ENCODE measurements at places on chromosomes 3 and 15. TPM values are rescaled to one million over a fixed set of nuclear protein-coding genes. Genes with fewer than 3 reads are reported as not detected.

Gene GOLGA6A
- total RNA-seq: not detected

Gene MEX3B
- 2.7 TPM for total RNA-seq

GRCh38 chr3:161851941-161852566, 355.4 kb downstream of the OTOL1 start:
- peak; percentile 77 for DNase-seq

- no peak for DNase-seq
Measured at GRCh38 chr3:70813311-70813710, 500.9 kb upstream of the MDFIC2 start.

DNA sequence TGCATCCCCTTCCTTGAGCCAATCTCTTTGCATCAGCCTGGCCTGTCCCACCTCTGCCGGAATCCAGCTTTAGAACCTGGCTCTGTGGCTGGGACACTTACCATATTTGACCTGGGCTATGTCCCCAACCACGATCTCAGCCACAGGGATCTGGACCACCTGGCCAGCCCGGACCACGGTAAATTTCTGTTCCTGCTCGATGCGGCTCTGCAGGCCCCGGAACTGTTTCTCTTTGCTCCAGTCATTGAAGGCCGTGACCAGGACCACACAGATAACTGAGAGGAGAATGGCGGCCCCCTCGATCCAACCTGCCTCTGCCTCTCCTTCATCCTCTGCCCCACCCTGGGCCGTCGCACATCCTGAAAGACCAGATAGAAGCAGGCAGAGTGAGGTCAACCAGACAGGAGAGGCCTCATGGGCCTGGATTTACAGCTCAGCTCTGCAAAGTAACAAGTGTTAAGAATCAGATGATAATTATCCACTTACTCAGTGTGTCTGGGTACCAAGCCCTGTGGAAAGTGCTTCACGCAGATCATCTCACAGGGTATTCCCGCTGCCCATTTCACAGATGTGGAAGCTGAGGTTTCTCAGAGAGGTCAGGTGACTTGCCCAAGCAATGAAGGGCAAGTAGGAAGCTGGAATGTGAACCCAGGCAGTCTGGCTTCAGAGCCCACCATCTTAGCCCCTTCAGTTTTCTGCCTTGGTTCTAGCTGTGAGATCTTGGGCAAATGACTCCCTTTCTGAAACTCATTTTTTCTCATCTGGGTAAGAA, 81.3 kb upstream of the SEC13 start:
- no peak for DNase-seq

Gene CFAP92
- 0.28 TPM for total RNA-seq

GRCh38 chr3:25306705-25307104, 121.4 kb upstream of the RARB start:
- no peak for DNase-seq

- no peak for DNase-seq
Measured at GRCh38 chr15:37059086-37059485, 41.3 kb downstream of the MEIS2 start.

- DNase-seq: no peak
Measured at GRCh38 chr3:128094295-128095151, 29.1 kb downstream of the RUVBL1 start.

- no peak for DNase-seq
Measured at GRCh38 chr3:172323894-172324610, 124.2 kb downstream of the GHSR start.

- DNase-seq: no peak
Measured at GRCh38 chr3:23239211-23240068, 36.3 kb downstream of the UBE2E2 start.

DNA sequence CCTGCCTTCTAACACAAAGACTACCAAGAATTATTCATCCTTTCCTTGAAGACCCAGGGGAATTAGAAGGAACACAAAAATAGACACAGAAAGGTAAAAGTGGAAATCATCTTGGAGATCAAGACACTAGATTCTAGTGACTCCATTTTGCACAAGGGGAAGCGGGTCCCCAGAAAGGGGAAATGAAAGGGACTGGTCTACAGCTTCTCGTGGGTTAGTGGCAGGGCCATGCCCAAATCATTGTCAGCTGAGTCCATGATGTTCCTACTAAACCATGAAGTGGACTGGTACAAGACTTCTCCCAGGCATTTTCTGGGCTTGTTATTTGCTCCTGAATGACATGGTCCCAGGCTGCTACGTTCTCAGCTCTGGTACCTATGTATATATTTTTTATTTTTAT, 230.7 kb upstream of the TPRG1 start:
- no peak for DNase-seq

DNA sequence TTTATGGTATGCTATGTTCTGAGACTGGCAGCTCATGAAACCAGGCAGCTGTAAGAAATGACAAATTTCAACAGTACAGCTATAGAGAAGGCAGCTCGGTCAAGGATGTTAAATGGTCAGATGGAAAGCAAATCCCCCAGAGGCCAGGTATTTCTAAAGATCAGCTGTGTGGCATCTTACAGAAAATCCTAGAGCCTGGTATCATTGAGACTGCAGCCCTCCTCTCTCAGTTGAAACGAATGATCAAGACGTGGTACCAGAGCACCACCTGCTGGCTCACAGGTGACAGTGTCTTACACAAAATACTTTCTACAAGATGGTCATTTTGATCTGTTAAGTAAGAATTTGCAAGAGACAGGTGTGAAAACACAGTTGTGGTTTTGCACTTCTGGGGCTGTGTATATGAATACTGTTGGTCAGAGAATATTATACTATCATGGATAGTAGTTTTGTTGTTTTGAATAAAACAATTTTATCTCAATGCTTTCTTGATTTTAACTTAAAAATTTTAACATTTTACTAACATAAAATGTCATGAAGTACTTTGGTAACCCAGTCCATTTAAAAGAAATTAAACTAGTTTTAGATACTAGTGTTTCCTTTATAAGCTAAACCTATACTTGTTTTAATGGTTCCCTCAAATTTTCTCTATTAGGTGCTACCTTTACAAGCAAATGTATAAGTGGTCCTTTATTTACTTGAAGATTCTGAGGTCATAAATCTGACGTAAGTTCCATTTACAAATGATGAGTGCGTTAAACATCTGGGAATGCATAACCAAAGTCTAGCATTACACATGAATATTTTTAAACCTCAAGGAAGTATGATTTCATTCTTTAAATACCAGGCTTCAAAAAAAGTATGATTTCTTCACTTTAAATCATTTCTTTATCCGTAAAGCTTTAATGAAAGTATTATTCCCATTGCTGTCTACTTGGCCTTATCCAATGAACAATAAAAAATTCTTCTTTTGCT, 121.8 kb downstream of the PDZRN3 start:
- peak; percentile 88 for DNase-seq

- DNase-seq: no peak
Measured at GRCh38 chr3:55875113-55875512, 388.0 kb upstream of the WNT5A start.

- DNase-seq: no peak
Measured at GRCh38 chr3:10695595-10696285, 120.3 kb upstream of the SLC6A11 start.

Gene DAPK2
- 3.1 TPM for total RNA-seq

- DNase-seq: no peak
Measured at GRCh38 chr3:19149368-19149767, 1.1 kb downstream of the KCNH8 start.
